ENCODE measurements at places on chromosomes 2 and 18.
A peak's percentile ranks its signal among the peaks of the same experiment; 100 is the strongest.

- DNase-seq, result no peak
These were observed 507 bp downstream of the CNNM4 start for GRCh38 chr2:96760986-96761832.

- DNase-seq, result no peak
These were observed 85.3 kb upstream of the GALNT5 start for GRCh38 chr2:157172239-157172638.

DNA sequence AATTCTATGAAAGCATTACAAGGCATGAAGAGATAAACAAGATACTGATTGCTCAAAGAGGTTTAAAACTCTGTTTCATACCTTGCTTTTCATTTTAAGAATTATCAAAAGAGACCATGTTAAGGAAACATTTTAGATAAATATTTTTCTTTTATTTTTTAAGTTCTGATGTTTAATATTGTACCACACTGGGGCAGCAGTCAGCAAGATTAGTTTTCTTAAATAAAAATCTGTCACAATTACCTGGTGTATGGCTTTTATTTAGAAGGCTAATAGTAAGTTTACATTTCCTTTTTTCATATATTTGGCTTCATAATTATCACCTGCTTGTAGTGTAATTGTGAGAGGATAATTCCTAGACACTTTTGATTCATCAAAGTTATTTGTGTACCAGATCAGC lies 46.4 kb downstream of the ZNF804A start:
- no peak for DNase-seq

GRCh38 chr2:165901620-165902298 lies 51.8 kb downstream of the TTC21B start:
- peak; percentile 55 for DNase-seq

- no peak for DNase-seq
These were observed 24.8 kb downstream of the RUFY4 start for GRCh38 chr2:218093879-218094278.

GRCh38 chr2:188382107-188382506 lies 90.4 kb downstream of the GULP1 start:
- no peak for DNase-seq

- no peak for DNase-seq
These were observed 464.3 kb upstream of the ID2 start for GRCh38 chr2:8217468-8218030.

DNA sequence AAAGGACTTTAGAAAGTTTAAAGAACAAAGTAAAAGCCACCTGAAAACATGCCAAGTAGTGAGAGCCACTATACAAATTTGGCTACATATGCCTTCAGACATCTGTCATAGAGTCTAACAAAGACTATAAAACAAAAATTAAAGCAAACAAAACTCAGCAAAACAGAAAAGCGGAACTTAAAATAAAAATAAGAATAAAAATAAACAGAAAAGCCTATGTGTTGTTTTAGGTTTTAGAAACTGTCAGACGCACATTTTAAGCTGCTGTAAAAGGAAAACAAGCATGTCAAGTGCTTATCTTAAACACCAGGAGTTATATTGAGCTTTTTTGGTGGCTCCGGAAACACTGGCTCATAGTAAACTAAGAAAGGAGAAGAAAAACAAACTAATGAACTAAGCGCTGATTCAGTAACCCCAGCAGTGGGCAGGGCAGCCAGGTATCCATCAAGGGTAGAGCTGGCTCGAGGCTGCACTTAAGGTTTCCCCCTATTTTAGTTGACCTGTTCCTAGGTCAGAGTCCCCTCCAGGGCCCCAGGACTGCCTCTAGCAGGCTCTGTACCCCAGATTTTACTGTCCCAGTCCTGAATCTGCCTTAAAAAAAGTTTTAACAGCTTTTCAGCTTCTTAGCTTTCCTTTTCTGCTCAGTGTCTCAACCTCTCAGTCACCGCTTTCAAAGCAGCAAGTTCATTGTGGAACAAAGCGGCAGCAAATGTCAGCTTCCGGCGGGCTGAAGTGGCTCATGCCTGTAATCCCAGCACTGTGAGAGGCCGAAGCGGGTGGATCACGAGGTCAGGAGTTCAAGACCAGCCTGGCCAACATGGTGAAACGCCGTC lies 15.4 kb upstream of the RMC1 start:
- no peak for DNase-seq

- peak; percentile 47 for DNase-seq
These were observed 142.2 kb upstream of the PXDN start for GRCh38 chr2:1886405-1886992.

DNA sequence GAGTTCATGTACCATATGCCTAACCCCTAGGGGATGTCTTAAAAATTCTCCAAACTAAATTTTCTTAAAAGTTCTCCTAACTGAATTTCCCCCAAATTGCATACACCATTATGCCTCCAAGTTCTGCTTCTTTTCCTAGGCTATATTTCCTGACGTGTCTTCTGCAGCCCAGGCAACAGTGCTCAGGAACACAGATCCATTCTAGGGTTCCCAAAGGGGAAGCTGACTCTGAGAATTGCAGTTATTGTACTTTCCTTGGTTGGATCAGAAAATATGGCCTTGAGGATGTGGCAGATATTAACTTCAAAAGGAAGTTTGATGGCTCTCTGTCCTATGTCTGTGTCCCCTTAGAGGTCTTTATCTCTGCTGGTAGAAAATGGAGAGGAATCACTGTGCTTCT lies 124.3 kb downstream of the TMEM17 start:
- DNase-seq, result no peak

GRCh38 chr2:190468814-190469569 lies 60.8 kb downstream of the MFSD6 start:
- peak; percentile 75 for DNase-seq

DNA sequence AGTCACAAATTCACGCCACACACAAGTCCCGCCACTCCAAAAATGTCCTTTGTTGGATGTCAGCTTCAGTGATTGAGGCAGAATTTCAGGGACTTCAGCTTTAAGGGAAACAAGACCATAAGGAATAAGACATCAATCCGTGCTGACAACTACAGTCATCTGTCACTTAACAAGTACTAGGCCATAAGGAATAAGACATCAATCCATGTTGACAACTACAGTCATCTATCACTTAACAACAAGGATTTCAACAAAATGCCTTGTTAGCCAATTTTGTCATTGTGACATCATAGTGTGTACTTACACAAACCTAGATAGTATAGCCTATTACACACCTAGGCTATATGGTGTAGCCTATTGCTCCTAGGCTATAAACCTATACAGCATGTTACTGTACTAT lies 58.0 kb downstream of the ANTXR1 start:
- DNase-seq, result no peak

DNA sequence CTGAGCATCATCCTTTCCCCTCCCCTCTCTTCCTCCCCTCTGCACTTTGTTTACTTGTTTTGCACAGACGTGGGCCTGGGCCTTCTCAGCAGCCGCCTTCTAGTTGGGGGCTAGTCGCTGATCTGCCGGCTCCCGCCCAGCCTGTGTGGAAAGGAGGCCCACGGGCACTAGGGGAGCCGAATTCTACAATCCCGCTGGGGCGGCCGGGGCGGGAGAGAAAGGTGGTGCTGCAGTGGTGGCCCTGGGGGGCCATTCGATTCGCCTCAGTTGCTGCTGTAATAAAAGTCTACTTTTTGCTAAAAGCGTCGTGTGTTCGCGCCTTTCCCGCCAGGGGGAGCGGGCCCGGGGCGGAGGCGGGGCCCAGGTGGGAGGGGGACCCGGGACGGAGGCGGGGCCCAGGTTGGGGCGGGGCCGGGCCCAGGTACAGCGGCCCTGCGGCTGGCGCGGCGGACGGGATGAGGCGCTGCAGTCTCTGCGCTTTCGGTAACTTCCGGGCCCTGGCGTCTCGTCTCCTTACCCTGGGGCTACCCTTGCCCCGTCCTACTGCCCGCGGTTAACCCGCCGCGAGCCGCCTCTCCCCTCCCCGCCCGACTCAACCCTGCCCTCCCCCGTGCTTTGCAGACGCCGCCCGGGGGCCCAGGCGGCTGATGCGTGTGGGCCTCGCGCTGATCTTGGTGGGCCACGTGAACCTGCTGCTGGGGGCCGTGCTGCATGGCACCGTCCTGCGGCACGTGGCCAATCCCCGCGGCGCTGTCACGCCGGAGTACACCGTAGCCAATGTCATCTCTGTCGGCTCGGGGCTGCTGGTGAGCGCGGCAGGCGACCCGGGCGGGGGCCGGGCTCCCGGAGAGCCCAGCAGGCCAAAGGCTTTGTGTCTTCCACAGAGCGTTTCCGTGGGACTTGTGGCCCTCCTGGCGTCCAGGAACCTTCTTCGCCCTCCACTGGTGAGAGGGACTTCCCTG lies at the start of gene KRTCAP3:
TSS of gene KRTCAP3 (plus strand) at position 424 of the 962 bp plus-strand sequence. CDS start at position 456, 32 bp downstream.
- no peak for DNase-seq

- no peak for DNase-seq
These were observed 43.1 kb downstream of the PELI1 start for GRCh38 chr2:64101141-64101591.

DNA sequence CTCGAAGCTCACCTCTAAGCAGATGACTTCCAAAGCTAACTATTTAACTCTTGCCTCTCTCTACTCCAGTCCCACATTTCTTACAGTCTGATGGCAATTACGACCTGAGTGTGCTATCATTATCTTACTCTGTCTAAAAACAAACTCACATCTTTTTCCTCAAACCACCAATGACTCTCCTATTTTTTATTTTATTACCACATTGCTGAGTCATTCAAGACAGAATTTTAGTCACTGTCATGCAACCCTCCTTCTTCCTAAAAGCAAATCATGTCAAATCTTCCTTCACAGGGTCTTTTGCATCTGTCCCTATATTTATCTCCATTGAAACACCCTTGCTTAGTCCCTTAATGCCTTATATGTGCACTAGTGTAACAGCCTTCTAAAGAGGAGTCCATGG lies 34.6 kb upstream of the C2orf15 start:
- DNase-seq, result no peak

- no peak for DNase-seq
These were observed 51.4 kb downstream of the MREG start for GRCh38 chr2:215961981-215962380.

DNA sequence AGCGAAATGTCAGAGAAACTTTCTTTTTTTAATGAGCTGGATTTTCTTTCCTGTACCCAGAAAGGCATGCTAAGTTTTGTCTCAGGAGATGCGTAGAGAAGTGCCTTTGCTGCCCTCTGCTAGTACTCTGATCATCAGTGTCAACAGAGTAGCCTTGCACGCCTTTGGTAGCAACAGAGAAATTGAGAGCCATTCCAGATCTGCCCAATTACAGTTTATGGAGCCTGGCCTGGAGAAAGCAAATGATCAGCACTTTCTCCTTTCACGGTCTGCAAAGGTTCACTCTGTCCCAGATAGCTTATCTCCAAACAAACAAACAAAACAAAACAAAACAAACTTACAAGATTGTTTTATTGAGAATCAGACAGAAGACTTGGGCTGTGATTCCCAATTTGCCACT lies 792.8 kb upstream of the PIK3C3 start:
- peak; percentile 68 for DNase-seq

GRCh38 chr2:157075924-157076323 lies 181.6 kb upstream of the GALNT5 start:
- DNase-seq, result no peak

DNA sequence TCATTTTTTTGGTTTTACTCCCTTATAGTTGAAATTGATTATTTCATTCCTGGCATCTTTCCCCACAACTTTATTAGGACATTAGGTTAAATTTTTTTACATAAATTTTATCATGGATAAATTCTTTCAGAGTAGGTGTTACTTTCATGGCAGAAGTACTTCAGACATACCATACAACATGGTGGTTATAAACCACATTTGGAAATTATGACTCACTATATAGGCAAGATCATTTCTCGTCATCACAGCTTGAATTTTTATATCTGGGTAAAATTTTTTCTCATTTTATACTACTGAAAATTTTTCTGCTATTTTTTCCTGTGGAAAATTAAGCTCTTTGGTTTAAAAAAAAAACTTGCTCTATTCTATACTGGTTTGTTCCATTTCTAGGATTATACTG lies 111.9 kb upstream of the COL5A2 start:
- DNase-seq, result no peak

GRCh38 chr2:38835990-38836389 lies 39.7 kb downstream of the DHX57 start:
- DNase-seq, result no peak

DNA sequence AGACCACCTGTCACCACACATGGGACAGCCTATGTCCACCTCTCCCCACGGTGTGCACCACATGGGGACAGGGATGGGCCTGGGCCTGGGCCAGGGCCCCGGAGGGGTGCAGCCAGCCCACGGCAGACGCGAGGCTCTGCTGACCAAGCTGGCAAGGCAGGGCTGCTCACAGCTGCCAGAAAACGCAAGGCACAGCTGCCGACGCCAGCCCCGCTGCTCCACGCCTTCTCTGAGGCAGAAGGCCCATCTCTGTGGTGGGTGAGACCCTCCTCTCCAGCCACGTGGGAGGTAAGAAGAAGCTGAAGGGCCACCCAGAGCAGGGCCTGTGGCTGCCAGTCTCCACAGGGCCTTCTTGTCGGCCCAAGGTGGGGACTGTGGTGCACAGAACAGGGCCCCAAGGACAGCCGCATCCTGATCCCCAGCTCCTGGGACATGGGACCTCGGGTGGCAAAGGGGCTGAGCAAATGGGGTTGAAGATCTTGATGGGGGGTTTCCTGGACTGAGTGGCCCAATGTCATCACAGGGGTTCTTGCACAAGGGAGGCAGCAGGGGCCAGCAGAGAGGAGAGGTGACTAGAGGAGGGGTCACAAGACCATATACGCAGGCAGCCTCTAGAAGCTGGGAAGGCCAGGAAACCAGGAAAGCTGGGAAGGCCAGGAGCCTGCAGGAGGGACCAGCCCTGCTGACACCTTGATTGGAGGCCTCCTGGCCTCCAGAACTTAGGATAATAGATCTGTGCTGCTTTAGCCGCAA lies 72.3 kb downstream of the NDUFA10 start:
- DNase-seq, result no peak

- no peak for DNase-seq
These were observed at the start of gene GALNT14 for GRCh38 chr2:31138037-31138962. Gene GALNT14, minus strand, starts transcription at chr2:31138440. Its CDS starts 354 bp downstream, at chr2:31138086.

GRCh38 chr2:129744141-129744540 lies 235.3 kb upstream of the RAB6C start:
- no peak for DNase-seq

DNA sequence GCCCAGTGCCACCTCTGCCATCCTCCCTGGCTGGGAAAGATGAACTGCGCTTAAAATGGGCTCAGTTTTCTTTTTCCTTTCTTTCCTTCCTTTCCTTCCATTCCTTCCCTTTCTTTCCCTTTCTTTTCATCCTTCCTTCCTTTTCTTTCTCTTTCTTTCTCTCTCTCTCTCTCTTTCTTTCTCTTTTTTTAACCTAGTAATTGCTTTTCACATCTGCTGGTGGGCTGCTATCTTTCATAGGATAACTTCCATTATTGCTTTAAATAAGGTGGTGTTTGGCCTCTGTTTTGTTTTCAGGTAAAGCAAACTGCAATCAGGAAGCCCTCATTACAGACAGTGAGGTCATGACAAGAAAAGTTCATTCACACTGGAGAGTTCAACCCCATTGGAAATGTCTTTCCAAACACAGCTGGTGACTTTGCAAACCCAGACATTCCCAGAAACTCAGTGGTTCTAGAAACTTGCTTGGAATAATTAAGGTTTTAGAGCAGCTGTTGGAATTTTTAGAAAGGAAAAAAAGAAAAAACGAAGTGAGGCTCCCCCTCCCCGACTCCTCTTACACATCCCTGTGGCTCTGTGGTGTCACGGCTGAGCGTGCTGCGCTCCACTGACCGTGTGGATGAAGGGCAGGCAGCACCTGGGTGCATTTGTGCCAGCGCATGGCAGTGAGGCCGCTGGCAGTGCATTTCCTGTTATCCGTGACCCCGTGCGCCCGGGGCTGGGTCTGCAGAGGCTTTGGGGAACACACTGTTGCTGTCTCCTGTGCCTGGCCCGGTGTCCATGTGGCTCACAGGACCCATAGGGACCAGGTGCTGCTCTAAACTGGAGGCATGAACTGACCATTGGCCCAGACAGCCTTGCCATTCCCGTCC lies 76.9 kb downstream of the MBP start:
- DNase-seq, result no peak
